ENCODE measurements at places on chromosomes 4 and X. TPM values are rescaled to one million over a fixed set of nuclear protein-coding genes. Genes with fewer than 3 reads are reported as not detected.

- no peak for DNase-seq
Measured at GRCh38 chr4:43471950-43472349, 579.4 kb downstream of the GRXCR1 start.

GRCh38 chrX:43813898-43814297 is 68.4 kb downstream of the MAOB start:
- DNase-seq, result no peak

GRCh38 chr4:45569619-45570018 is 554.2 kb downstream of the GABRG1 start:
- no peak for DNase-seq

DNA sequence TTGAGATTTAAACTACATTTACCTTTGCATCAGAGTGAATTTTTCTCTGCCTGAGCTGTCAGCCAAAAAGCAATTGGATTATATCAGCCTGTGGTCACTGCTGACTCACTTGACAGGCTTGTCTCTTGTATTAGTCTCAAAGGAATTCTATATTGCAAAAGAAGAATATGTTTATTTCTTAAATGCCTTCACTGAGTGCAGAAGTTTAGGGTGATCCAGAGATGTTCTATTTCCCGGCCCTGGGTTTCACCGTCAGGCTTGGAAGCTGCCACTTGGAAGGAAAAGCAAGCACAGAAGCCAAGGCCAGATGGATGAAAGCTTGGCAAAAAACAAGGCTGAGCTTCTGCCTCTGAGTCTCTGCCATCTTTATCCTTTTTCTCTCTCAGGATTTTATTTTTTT is 80.9 kb downstream of the FAM114A1 start:
- DNase-seq, result no peak

DNA sequence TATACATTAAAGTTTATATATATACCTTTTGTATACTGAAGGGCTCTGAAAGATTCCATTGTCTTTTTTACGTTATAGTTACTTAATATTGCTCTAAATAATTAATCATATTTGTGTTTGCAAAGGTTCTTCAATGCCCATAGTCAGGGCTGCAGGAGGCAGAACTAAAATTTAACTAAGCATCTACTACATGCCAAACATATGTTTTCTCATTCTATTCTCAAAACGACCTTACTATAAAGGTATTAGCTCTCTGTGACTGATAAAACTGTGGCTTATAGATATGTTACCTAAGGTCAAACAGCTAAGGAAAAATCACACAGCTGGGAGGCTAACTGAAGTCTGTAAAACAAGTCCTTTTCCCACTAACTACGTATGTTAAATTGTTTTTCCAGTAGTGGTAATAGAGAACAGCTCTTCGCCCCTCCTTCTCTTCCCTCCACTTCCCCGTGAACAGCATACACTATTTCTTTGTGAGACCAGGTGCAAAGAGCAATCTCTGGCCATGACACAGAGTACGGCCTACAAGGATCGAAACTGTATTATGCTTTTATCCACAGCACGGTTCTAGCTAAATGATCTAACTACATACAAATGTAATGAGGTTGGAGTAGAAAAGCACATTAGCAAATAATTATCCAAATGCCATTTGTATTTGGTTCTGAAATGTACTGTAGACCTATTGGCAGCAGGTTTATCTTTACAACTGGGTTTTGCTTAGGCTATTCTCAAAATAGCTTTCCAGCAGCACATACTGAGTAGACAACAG is 1.7 kb downstream of the CNOT6L start:
- DNase-seq, result peak; percentile 70

The CD40LG gene
- polyA plus RNA-seq, result 0.81 TPM
